Activated CD8-positive, alpha-beta memory T cell treated with anti-CD3 and anti-CD28 coated beads for 4 hours (primary cell): ENCODE measurements at places on chromosomes 5 and 9.

DNA sequence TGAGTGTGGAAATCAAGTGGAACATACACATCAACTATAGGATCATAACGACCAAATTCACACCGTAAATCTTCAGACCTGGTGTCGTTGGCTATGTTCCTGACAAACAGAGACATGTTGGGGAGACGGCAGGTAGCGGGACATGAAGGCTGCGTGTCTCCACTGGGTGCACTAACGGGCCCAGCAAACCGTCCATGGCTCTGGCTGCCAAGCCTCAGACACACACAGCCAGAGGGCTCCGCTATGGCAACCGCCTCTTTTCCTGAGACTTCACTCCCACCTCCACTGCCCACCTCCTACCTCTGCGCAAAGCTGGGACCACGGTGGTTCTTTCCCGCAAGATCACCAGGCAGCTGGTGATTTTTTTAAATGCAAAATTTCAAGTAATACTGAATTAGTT is 16.3 kb downstream of the TMEM38B start:
- no peak for DNase-seq

DNA sequence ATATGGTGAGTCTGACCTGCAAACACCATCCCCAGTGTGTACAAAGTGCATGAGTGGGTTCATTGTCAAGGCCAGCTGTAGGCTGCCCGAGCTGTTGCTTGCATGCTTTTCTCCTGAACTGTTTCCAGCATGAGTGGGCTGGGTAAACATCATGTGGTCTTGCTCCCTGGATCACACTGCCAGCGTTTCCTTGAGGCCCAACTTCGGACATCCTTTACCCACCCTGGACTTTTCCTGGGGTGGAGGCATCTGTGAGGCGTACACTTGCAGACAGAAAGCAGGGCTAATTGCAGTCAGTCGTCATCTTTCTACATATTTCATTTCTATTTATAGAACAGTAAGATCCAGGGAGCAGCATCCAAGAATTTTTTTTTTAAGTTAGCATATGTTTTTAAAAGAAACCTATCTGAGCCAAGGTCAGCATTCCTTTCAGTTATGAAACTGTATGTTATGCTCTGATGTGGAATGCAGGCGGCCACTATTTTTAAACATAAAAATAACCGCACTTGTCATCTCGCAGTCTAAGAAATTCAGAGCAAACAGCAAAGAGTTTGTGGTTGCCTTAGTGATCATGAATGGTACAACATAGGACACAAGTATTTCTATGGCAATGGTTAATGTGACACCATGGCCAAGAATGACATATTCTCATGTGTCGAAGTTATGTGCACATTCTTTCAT is 106.5 kb upstream of the DMRT1 start:
- DNase-seq, result no peak

- no peak for DNase-seq
These were observed 159.2 kb downstream of the ARRDC3 start for GRCh38 chr5:91223886-91224285.

GRCh38 chr9:128382261-128382660 is 11.1 kb downstream of the URM1 start:
- DNase-seq, result no peak

GRCh38 chr5:174693697-174694385 is 30.5 kb upstream of the MSX2 start:
- no peak for DNase-seq

DNA sequence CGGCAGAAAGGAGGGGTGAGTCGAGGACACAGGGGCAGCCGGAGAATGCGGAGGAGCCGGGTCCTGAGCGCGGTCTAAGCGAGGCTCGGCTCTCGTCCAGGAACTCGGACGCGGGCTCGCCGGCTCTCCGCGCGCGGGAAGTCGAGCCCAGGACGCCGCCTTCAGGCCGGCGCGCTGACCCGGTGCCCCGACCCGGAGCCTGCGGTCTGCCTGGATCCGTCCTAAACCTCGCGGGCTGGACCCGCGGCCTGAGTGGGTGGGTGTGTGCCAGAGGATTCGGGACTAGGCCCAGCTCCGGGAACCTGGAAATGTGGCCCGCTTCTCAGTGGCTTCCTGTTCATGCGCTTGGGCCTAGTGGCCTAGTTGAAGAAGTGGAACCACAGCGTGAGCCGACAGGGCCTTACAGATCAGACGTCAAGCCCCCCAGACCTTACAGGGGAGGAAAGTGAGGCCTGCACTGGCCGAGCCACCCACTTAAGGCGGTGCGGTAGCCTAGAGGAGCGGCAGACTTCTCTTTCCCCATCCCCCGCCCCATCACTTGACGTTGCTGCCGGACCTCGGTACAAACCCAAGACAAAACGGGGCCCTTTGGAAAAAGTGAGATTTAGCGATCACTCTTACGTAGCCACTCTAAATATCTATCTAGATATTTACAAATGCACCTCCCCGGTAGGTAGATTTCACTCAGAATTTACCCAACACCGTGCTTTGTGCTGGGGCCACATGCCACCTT is 1.2 kb downstream of the CDKN2B-AS1 start:
- no peak for DNase-seq
